Activated CD8-positive, alpha-beta memory T cell treated with anti-CD3 and anti-CD28 coated beads, Interleukin-2, amount 10 ng/mL, durations not matched to agents 7 days and 5 days (primary cell): ENCODE measurements at places on chromosomes 11 and 22. TPM values are rescaled to one million over a fixed set of nuclear protein-coding genes. Genes with fewer than 3 reads are reported as not detected.

Gene SLC25A22
- 49.4 TPM for total RNA-seq

Gene SYT9
- not detected for total RNA-seq

Gene ABCG4
- total RNA-seq, result not detected

DNA sequence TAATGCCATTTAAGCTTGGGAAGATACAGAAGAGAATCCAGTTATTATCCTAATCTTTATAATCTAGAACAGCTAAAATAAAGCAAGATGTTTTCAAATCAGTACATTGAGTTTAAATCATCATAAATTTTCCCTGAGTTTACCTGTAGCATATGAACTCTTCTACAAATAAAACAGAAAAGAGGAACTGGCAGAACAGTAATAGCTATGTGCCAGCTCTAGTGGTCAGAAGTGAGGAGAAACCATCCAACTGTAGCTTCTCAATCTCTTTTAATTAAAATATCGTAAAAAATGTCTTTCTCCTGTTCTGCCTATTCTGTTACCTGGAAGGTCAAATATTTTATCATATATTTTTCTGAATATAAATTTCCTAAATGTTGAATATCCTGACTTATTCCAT lies 266.9 kb downstream of the SOX6 start:
- no peaks in the 10 kb centered on the region for H3K36me3 ChIP-seq
- no peak overlapping the region for H3K27ac ChIP-seq
- no peaks in the 10 kb centered on the region for H3K4me1 ChIP-seq
- no peak overlapping the region for H3K4me3 ChIP-seq
- no peak for DNase-seq

DNA sequence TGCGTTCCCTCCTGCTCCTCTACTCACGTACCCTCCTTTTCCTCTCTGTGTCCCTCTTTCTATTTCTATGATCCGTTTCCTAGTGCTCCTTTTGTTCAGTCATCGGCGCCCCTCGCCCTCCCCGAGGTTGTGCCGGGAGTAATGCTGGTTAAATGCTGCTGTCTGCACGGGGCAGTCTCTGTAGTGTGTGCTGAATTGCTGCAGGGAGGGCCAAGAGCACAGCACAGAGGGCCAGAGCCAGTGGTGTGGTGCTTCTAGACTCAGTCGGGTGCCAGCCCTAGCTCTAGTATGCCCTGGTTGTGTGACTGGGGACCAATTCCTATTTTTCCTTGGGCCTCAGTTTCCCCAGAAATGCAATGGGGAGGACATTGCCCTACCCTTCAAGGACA lies 98.3 kb downstream of the PKNOX2 start:
- H3K4me3 ChIP-seq, result no peak overlapping the region
- H3K36me3 ChIP-seq, result no peaks in the 10 kb centered on the region
- H3K27me3 ChIP-seq, result peaks cover 40% of the 10 kb centered on the region
- H3K4me1 ChIP-seq, result no peaks in the 10 kb centered on the region

DNA sequence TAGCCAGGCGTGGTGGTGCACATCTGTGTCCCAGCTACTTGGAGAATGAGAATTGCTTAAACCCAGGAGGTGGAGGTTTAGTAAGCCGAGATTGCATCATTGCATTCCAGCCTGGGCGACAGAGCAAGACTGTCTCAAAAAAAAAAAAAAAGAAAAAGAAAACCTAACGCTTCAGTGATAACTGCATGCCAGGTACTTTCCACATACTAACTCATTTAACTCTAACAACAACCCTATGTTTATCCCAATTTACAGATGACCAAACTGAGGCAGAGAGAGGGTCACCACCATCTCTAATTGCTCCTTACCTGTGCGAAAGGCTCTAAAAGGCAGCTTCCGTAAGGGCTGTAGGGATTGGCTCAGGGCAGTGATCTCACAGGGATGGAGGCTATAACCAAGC lies 11.6 kb downstream of the PISD start:
- DNase-seq, result no peak
- H3K36me3 ChIP-seq, result peaks cover 16% of the 10 kb centered on the region
- H3K27me3 ChIP-seq, result no peaks in the 10 kb centered on the region
- H3K4me3 ChIP-seq, result no peak overlapping the region
- no peak overlapping the region for H3K27ac ChIP-seq

- H3K36me3 ChIP-seq, result peaks cover 13% of the 10 kb centered on the region
- DNase-seq, result peak; percentile 29
- no peak overlapping the region for H3K4me3 ChIP-seq
- H3K27ac ChIP-seq, result no peak overlapping the region
Observed at GRCh38 chr22:42808521-42808920, 48.6 kb downstream of the ARFGAP3 start.

DNA sequence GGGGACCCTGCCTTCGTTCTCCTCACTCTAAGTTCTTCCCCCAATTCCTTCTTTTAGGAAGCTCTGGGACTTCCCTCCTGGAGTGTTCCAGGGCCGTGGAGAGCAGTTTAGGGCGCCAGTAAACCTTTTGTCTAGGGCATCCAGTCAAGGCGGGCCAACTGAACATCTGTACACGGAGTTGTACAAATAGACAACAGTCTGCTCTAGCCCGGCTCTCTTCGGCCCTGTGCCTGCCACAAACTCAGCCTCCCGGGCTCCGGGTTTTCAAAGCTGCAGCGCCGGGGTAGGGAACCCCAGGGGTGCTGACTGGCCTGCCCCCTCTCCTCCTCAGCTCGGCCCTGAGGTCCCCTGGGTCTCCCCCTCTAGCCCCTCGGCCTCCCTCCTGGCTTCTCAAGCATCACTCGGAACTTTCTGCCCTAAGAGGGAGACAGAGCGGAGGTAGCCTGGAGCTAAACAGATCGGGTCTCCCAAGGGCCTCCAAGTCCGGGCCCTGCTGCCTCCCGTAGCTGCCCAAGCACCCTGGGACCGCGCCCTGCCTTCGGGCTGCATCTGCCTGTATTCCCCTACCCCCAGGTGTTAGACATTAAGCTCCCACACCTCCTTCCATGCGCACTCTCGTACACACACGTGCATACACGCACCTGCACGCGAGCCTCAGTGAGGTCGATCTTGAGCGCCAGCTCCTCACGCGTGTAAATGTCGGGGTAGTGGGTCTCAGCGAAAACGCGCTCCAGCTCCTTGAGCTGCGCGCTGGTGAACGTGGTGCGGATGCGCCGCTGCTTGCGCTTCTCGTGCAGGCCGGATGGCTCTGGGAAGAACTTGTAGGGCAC lies 3.3 kb downstream of the PHOX2A start:
- H3K4me3 ChIP-seq, result no peak overlapping the region
- peaks cover 7% of the 10 kb centered on the region for H3K36me3 ChIP-seq
- peaks cover 44% of the 10 kb centered on the region for H3K27me3 ChIP-seq

DNA sequence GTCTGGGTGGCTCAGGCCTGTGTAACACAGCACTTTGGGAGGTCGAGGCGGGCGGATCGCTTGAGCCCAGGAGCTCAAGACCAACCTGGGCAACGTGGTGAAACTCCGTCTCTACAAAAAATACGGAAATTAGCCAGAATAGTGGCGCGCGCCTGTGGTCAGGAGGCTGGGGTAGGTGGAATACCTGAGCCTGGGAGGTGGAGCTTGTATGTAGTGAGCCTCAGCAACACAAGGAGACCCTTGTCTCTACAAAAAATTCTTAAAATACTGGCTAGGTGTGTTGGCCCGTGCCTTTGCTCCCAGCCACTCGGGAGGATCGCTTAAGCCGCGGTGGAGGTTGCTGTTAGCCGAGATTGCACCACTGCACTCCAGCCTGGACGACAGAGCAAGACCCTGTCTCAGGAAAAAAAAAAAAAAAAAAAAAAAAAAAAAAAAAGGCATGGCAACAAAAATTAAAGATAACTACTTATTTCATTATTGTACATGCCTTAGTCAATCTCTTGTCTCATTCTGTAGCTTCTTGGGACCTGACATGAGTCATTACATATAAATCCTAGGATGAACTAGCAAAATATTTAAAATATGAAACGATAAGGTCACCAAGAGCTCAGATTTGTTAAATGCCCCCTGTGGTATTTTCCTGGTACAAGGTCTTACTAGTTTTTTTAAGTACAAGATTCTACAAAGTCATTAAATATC lies 1.1 kb downstream of the TAF1D start:
- peak overlapping the region; percentile 99 for H3K27ac ChIP-seq
- DNase-seq, result peak; percentile 55
- H3K36me3 ChIP-seq, result peaks cover 58% of the 10 kb centered on the region
- peak overlapping the region; percentile 95 for H3K4me3 ChIP-seq

- H3K27ac ChIP-seq, result peak overlapping the region; percentile 81
- peak; percentile 75 for DNase-seq
- peaks cover 45% of the 10 kb centered on the region for H3K4me1 ChIP-seq
- H3K27me3 ChIP-seq, result no peaks in the 10 kb centered on the region
Observed at GRCh38 chr22:23176645-23177027, 3.7 kb upstream of the BCR start.

- H3K27ac ChIP-seq, result peak overlapping the region; percentile 90
- H3K4me1 ChIP-seq, result peaks cover 67% of the 10 kb centered on the region
- no peak overlapping the region for H3K4me3 ChIP-seq
- peak; percentile 93 for DNase-seq
- peaks cover 3% of the 10 kb centered on the region for H3K27me3 ChIP-seq
Observed at GRCh38 chr11:61071208-61071681, 31.0 kb upstream of the CD5 start.
